Testis (tissue), 5 donors: ENCODE measurements at places on chromosomes 7 and 10. TPM values are rescaled to one million over a fixed set of nuclear protein-coding genes. Genes with fewer than 3 reads are reported as not detected.

GRCh38 chr10:96608805-96609204, 22.0 kb upstream of the TM9SF3 start:
- no peak for DNase-seq

CDH23 gene
- 125 TPM for total RNA-seq

- peak; percentile 9 for DNase-seq
Measured at GRCh38 chr10:131173484-131174210, 137.9 kb downstream of the TCERG1L start.

DNA sequence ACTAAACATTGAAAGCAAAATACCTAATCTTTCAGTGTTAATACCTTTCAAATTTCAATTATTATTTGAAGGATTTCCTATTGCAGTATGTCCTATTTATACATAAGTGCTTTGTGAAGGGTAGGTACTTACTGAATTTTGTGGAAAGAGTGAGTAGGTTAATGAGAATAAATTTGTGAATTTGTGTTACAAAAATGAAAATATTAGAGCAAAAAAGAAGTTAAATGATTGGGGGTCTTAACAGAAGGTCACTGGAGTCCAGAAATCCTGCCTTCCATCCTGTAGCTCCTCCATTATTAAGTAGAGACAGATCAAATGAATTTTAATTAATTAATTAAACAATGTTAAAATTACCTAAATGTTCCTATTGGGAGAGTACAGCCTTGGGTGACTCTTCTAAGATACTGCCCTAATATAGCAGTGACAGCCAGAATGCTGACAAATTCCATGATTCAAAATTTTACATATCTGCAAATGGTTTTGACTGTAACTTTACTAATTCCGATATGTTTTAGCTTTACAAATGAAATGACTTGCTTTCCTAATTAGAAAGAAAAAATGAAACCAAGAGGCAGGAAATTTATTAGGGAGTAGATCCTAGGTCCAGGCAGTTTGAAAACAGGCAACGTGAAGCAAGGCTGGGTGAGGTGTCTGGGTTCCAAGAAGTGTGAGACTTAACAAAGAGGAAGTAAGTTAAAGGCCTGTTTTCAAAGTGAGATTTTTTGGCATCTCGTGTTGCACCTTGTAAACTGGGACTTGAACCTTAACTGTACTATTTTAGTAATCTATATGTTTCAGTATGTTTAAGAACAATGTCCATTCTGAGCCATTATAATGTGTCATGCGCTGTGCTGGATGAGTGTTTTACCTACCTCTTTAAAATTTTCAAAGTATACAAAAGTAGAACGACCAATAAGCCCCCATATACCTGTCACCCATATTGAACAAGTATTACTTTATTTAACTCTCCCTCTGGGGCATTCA, 1.5 kb downstream of the PIK3CG start:
- no peak for DNase-seq

TPK1 gene
- 10.9 TPM for total RNA-seq

CAMK1D gene
- 14.5 TPM for total RNA-seq

- DNase-seq: no peak
Measured at GRCh38 chr10:103278537-103278823, 1.5 kb downstream of the INA start.

DNA sequence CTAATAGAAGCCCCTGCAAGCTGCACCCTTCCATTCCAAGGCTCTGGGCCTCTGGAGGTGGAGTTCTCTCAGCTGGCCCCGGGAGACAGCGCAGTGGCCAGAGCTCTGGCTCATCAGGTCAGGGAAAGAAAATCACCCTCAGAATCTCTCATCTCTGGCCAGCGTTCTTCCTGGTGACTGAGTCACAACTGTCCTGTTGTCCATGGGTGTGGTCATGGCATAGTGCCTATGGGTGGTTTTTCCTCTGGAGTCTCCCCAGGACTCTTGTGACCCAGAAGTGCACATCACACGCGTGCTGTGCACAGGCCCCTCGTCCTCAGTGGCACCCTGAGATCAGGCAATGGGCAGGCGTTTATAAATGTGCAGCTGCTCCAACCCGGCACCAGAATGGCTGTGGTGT, 27.4 kb upstream of the FXYD4 start:
- no peak for DNase-seq

- DNase-seq: no peak
Measured at GRCh38 chr7:73446682-73447081, 13.1 kb downstream of the FZD9 start.

DNA sequence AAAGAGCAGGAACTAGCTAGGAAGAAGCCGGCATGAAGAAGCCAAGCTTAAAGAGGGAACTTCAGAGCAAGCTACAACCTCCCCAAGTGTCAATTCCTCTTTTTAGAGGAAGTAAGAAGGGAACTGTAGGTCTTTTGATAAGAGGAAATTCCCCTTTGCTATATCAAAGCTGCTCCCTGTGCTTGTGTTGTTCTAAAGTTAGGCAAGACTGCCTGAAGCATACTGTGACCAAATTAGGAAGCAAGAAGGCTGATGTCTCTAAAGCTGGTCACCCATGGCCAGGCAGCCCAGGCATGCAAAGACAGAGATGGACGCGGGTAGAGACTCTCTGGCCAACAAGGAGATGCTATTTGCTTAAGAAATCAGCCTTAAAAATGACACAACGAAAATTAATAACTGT, 87.9 kb downstream of the RNF216 start:
- no peak for DNase-seq

DNA sequence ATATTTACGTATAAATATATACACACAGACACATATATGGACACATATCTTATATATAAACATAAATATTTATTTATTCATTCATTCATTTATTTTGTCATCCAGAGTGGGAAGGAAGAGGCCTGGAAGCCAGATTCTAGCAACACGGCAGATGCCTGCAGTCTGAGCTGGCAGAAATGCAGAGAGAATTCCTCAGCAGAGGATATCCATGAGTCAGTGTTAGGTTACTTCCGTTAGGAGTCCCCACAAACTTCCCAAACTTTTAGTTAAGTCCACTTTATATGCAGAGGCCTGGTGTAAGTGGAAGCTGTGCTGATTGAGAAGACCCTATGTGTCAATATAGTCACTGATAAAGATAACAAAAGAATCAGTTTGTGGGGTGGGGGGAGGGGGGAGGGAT, 89.6 kb downstream of the PPP1R17 start:
- no peak for DNase-seq

SPOCK2 gene
- total RNA-seq: 113 TPM

ZNF503 gene
- total RNA-seq: 9.8 TPM

PKD2L1 gene
- total RNA-seq: 0.99 TPM

VWA2 gene
- total RNA-seq: 2.4 TPM

SPDYE2 gene
- total RNA-seq: 5.4 TPM

DNA sequence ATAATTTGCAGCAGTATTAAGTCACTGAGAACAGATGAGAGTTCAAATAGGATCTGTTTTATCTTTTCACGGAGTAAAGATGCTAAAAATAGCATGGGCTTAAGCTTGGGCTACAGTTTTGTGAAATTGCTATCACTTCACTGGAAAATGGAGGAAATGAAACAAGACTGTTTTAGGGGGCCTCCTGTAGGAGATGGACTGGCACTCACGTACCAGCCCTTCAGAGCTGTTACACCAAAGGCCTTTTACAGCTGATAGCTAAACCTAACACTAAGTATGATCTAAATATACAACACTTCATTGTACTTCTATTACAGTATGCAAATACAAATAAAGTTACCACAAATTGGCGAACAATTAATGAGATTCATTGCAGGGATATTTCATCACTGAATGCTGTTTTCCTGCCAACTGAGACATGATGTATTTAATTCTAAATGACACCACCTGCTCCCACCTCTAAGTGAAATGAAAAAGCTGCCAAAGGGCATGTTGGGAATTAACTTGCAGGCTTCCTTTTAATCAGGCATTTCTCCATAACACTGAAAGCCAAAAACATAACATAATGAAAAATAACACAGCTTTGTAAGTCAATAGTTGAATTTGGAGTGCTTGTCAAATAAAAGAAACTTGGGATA, 304.5 kb upstream of the LRRN3 start:
- DNase-seq: no peak

ASZ1 gene
- total RNA-seq: 27.6 TPM

MINPP1 gene
- 24.3 TPM for total RNA-seq

SPDYE1 gene
- total RNA-seq: 2.7 TPM

WASHC2C gene
- 40.1 TPM for total RNA-seq
